ENCODE measurements at places on chromosomes 2 and 18. TPM values are rescaled to one million over a fixed set of nuclear protein-coding genes. Genes with fewer than 3 reads are reported as not detected.

The SOX11 gene
- total RNA-seq = 7.4 TPM

The MC5R gene
- total RNA-seq = not detected

The SOCS6 gene
- 14.1 TPM for total RNA-seq

The VWC2L gene
- total RNA-seq = not detected

The SLC4A3 gene
- 1.3 TPM for total RNA-seq

The RAD51AP2 gene
- total RNA-seq = not detected

The COLEC12 gene
- 14.8 TPM for total RNA-seq

The EIF2AK3 gene
- 8.4 TPM for total RNA-seq

The CNGA3 gene
- not detected for total RNA-seq

The ALLC gene
- not detected for total RNA-seq

The ASXL3 gene
- total RNA-seq = 0.45 TPM

The POMC gene
- total RNA-seq = 4.0 TPM

The CAB39 gene
- 38.5 TPM for total RNA-seq

The RGPD8 gene
- 1.6 TPM for total RNA-seq

The MBOAT2 gene
- 18.7 TPM for total RNA-seq

The SERPINB10 gene
- total RNA-seq = not detected

The B4GALT6 gene
- 3.0 TPM for total RNA-seq

The DNER gene
- total RNA-seq = 3.0 TPM

The MC4R gene
- total RNA-seq = 0.15 TPM

The TUBA3E gene
- total RNA-seq = not detected

The NFU1 gene
- total RNA-seq = 32.9 TPM

The PNPT1 gene
- total RNA-seq = 16.6 TPM

The RAX gene
- total RNA-seq = not detected

The SP140L gene
- 4.9 TPM for total RNA-seq

The SLC9A4 gene
- total RNA-seq = not detected

The TMEM178A gene
- total RNA-seq = 0.84 TPM

The DCTN1 gene
- 97.1 TPM for total RNA-seq

The FAM228A gene
- 1.5 TPM for total RNA-seq

The EVX2 gene
- not detected for total RNA-seq

The RAB6C gene
- not detected for total RNA-seq

The DNAJC5G gene
- total RNA-seq = not detected

The NT5DC4 gene
- not detected for total RNA-seq

The SFXN5 gene
- total RNA-seq = 6.9 TPM

The FASTKD1 gene
- total RNA-seq = 10.3 TPM

The RNF144A gene
- total RNA-seq = 2.8 TPM

The CTLA4 gene
- total RNA-seq = not detected

The ANKAR gene
- total RNA-seq = 0.67 TPM

The FHOD3 gene
- total RNA-seq = 2.9 TPM

The FAM110C gene
- not detected for total RNA-seq

The SIX2 gene
- under 0.01 TPM for total RNA-seq

The IL36A gene
- total RNA-seq = not detected

The RGPD4 gene
- total RNA-seq = not detected

The SNORC gene
- 1.5 TPM for total RNA-seq

The SP100 gene
- 49.5 TPM for total RNA-seq

The FOXD4L1 gene
- total RNA-seq = not detected

The GKN1 gene
- not detected for total RNA-seq

The EMX1 gene
- total RNA-seq = not detected
